NCI-H1105 treated with DMSO at 0.1 percent for 48 hours (cell line): ENCODE measurements at places on chromosomes 13 and 19.

DNA sequence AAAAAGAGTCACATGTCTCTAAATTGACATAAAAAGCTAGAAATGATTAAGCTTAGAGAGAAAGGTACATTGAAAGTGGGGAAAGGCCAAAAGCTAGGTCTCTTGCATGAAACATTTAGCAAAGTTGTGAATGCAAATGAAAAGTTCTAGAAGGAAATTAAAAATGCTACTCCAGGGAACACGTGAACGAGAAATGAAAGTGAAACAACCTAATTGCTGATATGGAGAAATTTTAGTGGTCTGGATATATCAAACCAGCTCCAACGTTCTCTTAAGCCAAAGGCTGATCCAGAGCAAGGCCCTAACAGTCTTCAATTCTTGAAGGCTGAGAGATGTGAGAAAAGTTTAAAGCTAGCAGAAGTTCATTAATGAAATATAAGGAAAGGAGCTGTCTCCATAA lies 419.8 kb downstream of the SLITRK6 start:
- DNase-seq: no peak

DNA sequence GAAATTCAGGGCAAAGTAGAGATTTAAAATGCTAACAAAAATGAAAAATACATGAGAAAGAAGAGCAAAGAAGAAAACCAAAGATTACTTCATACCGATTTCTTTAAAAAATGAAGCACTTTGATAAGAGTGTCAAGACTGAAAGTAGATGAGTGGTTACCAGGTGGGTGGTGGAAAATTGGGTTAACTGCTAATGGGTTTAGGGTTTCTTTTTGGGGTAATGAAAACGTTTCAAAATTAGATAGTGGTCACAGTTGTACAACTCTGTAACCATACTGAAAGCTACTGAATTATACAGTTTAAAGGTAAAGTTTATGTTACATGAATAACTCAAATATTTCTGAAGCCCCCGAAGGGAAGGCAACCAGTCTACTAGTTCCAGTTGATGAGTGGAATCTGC lies 179.4 kb downstream of the NDFIP2 start:
- no peak for DNase-seq

GRCh38 chr13:110565296-110565695 lies 3.8 kb upstream of the RAB20 start:
- no peak for DNase-seq

- DNase-seq: no peak
Observed at GRCh38 chr13:45102136-45102507, 18.2 kb upstream of the GTF2F2 start.

DNA sequence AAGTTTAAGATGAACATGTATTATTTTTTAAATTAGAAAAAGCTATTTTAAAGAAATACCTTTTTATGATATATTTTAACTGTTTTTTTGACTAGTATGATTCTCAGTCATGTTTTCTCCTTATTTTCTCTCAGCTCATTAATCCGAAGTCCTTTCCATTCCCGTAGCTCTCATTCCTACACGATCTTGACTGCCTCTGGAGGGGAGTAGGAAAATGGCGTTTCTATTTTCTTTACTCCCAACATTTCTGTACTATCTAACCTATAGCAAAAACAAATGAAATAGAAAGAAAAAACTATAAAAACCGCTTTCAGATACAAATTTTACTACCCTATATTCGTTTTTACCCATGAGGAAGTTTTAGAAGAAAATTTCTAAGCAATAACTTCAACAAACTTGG lies 343.8 kb downstream of the RBM26 start:
- no peak for DNase-seq

- DNase-seq: no peak
Observed at GRCh38 chr13:35481777-35482176, 5.3 kb upstream of the MAB21L1 start.

GRCh38 chr13:31930901-31931522 lies 100.6 kb upstream of the FRY start:
- no peak for DNase-seq

GRCh38 chr13:74889321-74889720 lies 592.6 kb downstream of the TBC1D4 start:
- peak; percentile 6 for DNase-seq

DNA sequence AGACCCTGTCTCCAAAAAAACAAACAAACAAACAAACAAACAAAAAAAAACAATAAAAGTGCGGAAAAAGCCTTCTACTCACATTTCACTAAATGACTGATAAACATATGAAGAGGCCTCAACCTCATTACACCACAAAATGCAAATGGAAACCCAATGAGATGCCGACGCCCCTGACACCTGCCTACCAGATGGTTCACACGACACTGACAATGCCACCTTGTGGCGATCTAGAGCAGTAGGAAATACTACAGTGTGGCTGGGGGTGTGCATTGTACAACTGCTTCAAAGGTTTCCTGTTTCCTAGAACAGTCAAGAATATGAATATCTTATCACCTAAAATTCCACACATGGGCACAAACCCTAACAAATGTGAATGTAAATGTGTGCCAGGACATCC lies 14.0 kb downstream of the SCGB2B2 start:
- peak; percentile 25 for DNase-seq

DNA sequence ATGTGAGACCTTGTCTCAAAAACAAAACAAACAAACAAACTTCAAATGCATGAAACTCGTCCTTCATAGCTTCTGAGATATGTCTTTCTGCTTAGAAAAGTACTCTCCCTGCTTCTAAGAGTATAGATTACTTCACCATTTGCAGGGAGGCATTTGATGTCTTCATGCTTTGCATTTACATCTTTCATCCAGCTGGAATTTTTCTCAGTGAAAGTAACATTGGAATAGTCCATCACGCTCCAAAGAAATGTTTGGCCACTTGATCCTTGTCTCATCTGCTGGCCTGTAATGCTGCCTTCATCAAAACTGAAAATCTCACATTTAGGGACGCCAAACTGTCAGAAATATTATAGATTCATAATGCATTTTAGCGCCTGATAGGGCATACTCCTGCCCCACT lies 19.2 kb downstream of the PNMA8A start:
- no peak for DNase-seq

GRCh38 chr13:114024603-114025404 lies 50.9 kb upstream of the C13orf46 start:
- DNase-seq: no peak

- no peak for DNase-seq
Observed at GRCh38 chr13:110799246-110800236, 86.0 kb downstream of the ING1 start.

DNA sequence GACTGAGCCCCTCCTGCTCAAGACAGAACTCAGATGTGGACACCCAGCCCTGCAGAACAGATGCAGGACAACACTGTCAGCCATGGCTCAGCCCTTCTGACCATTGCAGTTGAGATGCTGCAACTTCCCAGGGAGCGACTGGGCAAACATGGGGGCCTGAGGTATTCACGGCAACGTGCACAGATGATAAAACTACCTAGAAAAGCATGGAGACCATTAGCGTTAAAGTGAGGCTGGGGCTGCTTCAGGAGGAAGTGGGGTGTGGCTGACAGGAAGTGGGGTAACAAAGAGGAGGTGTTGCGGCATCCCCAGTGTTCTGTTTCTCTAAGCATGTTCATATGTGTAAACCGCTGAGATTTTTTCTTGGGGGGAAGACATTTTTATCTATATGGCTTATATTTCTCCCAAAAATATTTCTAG lies 1.3 kb upstream of the SIGLEC9 start:
- no peak for DNase-seq

DNA sequence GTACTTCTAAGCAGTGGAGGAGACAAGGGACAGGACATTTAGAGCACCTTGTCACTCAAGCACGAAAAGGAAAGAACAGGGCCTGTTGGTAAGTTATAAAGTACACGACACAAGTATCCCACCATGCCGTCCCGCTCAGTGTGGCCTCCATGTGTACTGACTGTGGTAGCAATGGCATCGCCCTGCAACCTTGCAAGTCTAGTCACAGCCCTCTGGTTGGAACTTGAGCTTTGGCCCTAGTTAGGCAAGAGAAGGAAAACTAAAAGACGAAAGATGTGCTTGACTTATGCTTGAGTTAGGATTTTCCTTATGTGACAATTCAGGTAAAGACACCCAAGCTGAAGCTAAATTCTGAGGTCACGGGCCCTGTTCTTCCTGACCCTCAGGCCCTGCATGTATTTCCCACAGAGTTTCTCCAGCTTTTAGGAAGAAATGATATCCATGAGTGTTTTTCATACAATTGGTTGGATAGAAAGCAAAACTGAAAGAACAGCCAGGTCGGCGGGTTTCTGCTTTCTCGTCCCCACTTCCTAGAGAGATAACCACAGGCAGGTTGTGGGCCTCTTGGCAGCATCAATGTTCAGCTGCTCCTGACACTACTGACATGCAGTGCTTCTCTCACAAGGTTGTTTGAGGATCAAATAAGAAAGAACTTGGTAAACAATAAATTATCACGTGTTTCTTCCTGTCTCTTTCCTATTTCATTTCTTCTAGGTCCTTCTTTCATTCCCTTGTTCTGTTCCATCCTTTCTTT lies 216.2 kb downstream of the IRS2 start:
- DNase-seq: no peak

DNA sequence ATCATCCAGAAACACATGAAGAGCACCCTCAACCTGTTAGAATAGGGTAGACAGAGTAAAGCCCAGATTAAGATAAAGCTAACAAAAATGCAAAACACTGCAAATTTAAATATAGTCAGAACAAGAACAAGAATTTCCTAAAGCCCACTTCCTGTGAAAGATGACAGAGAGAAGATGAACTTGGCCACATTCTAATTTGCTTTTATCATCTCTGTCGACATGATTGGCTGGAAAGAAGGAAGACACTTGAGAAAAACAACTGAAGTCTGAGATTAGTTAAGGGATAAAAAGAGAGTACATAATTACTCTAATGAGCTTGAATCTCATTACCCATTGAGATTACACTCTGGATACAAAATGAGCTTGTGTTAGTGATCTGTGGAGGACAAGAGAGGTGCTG lies 537.6 kb downstream of the KLF5 start:
- DNase-seq: no peak

DNA sequence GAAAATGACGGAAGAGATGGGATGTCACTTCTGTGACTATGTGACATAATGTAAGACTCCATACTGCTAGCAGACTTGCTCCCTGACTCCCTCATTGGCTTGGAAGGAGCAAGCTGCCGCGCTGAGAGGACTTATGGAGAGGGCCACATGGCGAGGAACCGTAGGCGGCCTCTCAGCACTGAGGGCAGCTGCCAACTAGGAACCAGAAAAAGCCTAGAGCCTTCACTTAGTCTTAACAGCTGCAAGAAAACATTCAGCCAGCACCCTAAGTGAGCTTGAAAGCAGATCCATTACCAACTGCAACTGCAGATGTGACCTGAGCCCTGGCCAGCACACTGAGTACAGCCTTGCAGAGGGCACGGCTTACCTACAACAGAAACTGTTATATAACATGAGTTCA lies 33.9 kb downstream of the USP12 start:
- no peak for DNase-seq

DNA sequence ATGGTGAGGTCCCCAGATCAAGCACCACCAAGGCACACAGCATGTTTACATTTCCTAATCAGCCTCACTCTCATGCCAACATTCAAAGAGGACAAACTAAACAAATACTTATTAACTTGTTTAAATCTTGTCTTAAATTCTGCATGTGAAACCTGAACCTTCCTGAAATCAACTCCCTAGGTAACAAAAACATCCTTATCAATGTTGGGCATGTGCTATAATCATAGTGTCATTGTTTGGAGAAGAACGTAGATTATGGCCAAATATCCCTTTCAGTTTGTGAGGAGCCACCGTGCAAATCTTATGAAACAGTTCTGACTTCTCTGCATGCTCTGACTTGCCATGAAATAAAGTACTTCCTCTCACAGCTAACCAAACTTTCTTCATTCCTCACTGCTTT lies 123.8 kb downstream of the NDFIP2 start:
- peak; percentile 18 for DNase-seq

DNA sequence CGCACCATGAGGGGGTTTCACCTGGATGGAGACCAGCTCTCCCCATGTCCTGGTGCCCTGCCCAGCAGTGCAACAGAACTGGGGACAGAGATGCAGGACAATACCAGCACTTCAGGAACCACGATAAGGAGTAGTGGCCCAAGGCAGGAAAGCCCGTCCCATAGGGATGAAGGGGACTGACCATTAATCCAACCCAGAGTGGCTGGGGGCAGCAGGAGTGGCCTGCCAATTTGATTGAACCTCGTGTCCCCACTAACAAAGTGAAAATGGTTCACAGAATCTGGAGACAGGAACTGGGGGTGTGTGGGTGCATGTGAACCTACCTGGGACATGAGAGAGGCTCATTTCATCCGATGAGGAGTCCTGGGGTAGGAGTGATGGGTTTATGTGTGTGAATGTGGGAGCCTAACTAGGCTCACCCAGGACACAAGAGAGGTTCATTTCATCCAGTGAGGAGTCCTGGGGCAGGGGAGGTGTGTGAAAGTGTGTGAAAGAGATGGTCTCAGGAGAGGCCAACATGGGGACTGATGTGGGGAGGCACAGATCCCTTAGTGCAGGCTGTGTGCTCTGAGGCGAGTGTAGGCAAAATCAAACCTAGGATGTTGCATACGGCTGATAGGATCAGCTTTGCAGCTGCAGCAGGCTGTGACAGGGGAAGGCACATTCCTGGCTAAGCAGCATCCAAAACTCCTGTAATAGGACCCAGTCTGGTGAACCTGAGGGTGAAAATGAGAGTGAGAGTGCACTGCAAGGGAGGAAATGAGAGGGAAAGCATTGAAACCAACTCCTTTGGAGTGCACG lies 98.2 kb downstream of the ZNF429 start:
- DNase-seq: no peak

- no peak for DNase-seq
Observed at GRCh38 chr13:99689955-99690354, 188.7 kb downstream of the TM9SF2 start.

DNA sequence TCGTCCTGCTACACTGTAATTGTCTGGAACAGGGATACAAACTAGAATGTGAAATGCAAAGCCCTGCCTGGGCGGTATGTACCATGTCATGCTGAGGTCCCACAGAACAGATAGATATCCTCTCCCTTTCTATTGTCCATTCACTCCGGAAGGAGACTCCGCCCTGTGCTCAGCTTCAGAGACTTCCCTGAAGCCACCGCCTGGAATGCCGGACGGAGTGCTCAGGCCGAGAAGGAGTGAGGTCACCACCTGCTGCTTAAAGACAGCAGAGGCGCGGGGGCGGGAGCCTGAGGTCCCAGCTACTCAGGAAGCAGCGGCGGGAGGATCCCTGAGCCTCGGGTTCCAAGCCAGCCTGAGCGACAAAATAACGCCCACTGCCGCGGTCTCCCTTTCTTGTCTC lies 890 bp upstream of the ZNF611 start:
- no peak for DNase-seq

DNA sequence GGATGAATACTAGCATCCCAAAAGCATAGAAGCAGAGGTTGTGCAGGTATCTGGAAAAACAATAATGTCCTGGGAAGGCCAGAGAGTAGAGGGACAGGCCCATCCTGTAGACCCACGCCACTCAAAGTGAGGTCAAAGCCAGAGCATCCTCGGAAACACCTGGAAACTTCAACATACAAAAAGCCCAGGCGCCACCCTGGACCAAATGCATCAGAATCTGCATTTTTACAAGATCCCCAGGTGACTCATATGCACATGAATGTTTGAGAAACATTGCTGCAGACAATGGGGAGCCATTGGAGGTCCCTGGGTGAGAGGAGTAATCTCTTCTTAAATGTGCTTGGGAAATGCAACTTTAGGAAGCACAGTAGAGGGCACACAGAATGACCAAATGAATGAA lies 684.1 kb downstream of the DIAPH3 start:
- no peak for DNase-seq

GRCh38 chr13:43235028-43235427 lies 211.6 kb downstream of the DNAJC15 start:
- no peak for DNase-seq
